Stimulated activated CD4-positive, alpha-beta T cell treated with anti-CD3 and anti-CD28 coated beads, Interleukin-4, amount 100 ng/mL, for 1 hour (primary cell): ENCODE measurements at places on chromosomes 6 and 20.

DNA sequence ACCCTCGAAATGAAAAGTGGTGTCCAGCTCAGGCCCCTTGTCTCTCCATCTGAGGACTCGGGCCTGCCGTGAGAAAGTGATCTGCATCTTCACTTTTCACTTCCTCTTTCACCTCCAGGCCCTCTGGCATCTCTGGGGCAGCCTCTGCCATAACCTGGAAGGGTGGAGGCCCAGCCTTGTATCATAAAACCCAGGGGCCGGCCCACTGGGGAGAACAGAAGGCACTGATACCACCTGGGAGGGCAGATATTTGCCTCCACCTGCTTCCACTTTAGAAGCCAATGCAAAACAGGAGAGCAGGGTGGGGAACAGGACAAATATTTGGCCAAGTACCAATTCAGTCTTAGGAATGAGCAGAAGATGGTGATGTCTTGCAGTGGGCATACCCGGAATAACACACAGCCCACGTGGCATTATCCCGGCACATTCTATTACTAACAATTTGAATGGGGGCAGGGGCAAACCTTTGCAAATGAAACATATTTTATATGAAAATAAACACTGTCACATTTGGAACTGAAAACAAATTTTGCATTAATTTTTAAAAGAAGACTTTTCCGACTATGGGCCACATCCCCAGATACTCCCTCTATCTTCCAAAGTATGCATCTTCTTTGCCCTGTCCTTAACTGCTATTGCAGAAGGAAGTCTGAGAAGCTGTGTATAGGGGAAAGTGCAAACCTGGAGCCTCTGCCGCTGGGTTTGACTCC is 69.2 kb upstream of the TBC1D7 start:
- DNase-seq: no peak

- no peak for DNase-seq
Measured at GRCh38 chr6:73802366-73802765, 106.4 kb downstream of the CD109 start.

- DNase-seq: no peak
Measured at GRCh38 chr6:43077333-43077809, 1.3 kb downstream of the PTK7 start.

DNA sequence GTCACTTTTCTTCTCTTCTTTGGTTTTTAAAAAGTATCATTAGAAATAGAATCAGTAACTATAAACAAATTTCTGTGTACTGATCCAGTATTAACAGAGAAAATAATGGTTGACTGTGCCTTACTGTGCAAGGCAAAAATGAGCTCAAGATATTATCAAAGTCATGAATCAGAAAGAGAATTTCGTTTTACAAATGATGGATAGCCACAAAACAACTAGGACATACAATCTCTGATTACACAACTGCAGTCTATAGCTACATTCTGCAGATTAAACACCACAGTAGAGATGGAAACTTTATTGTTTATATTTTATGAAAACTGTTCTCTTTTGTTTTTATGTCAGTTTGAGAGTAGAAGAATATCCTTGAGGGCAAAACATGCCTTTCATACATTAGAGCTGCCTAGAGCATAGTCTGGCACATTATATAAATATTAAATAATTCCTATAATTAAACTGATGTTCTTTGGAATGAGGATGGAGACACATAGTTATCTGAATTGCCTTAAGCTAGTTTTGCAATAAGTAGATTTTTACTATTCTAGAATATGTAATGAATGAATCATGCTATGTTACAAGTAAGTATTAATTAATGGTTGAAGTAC is 333.1 kb downstream of the LAMA2 start:
- DNase-seq: no peak

DNA sequence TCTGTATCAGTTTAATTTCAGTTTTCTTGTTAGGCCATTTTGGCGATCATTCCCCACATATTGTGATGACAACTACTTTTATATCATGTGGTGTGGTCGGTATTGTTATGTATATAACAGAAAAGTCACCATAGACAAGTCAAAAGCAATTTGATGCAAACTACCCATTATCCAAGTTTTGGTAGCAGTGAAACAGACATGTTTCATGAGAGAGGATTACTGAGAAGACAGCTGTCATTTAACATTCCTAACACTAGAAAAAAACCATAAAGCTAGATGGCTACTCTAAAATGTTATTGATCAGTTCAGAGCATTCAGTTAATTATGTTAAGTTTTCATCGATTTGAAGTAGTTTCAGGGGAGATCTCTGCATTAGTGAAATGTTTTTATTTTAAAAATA is 462.1 kb upstream of the SOX4 start:
- no peak for DNase-seq

DNA sequence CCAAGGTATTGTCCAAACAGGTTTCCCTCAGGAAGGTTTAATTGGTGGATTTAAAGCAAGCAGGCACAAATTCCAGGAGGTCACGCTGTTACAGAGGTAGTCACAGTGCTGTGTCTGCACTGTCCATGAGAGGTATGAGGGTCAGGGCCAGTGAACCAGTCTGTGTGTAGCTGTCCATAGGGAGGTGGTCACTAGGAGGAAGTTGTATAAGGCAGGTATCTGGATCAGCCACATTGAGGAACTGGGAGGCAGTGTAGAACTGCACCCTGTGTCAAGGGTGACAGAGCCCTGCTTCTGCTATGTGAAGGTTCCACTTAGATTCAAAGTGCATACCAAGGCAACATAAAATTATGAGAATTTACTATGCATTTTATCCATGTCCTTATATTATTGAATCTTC is 73.3 kb downstream of the MAP3K4 start:
- DNase-seq: no peak
